ENCODE measurements at places on chromosomes 5 and 9. TPM values are rescaled to one million over a fixed set of nuclear protein-coding genes. Genes with fewer than 3 reads are reported as not detected.
A peak's percentile ranks its signal among the peaks of the same experiment; 100 is the strongest.

Gene AP3B1
- total RNA-seq: 23.4 TPM

Gene ADRA1B
- total RNA-seq: 0.16 TPM

Gene ORM2
- 3.1 TPM for total RNA-seq

Gene DHFR
- 1.1 TPM for total RNA-seq

Gene PSAT1
- 24.1 TPM for total RNA-seq

Gene SLC6A19
- total RNA-seq: 0.08 TPM

Gene ANGPTL2
- total RNA-seq: 4.2 TPM

Gene SPATA31C1
- total RNA-seq: not detected

Gene ADRB2
- total RNA-seq: 0.64 TPM

- no peak for DNase-seq
- H3K4me3 ChIP-seq: no peak overlapping the region
- no peak overlapping the region for H3K27ac ChIP-seq
- H3K36me3 ChIP-seq: peaks cover 11% of the 10 kb centered on the region
These were observed 7.8 kb downstream of the ALAD start for GRCh38 chr9:113393281-113393680.

GRCh38 chr9:84001621-84002020, 21.0 kb downstream of the RMI1 start:
- no peaks in the 10 kb centered on the region for H3K36me3 ChIP-seq
- H3K4me3 ChIP-seq: no peak overlapping the region
- no peak overlapping the region for H3K27ac ChIP-seq
- peaks cover 8% of the 10 kb centered on the region for H3K4me1 ChIP-seq
- H3K27me3 ChIP-seq: no peaks in the 10 kb centered on the region

DNA sequence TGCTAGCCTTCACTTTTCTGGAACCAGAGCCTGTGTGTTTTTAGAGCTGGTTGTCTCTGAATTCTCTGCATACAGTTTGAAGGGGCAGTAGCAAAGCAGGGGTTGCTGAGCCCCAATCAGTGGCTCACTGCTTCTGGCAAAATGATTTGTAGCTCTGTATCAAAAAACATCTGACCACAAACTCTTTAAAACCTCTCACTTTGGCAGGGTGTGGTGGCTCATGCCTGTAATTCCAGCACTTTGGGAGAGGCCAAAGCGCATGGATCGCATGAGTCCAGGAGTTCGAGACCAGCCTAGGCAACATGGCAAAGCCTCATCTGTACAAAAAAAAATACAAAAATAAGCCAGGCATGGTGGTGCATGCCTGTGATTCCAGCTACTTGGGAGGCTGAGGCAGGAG, 28.3 kb upstream of the APC start:
- H3K4me1 ChIP-seq: peaks cover 10% of the 10 kb centered on the region
- H3K4me3 ChIP-seq: no peak overlapping the region
- H3K27me3 ChIP-seq: no peaks in the 10 kb centered on the region
- no peak overlapping the region for H3K27ac ChIP-seq
- H3K36me3 ChIP-seq: no peaks in the 10 kb centered on the region

GRCh38 chr9:124263213-124263612, 5.5 kb downstream of the NEK6 start:
- peaks cover 35% of the 10 kb centered on the region for H3K4me1 ChIP-seq
- DNase-seq: no peak
- H3K4me3 ChIP-seq: no peak overlapping the region
- H3K36me3 ChIP-seq: no peaks in the 10 kb centered on the region

- H3K4me1 ChIP-seq: no peaks in the 10 kb centered on the region
- no peak overlapping the region for H3K4me3 ChIP-seq
- no peaks in the 10 kb centered on the region for H3K36me3 ChIP-seq
- no peaks in the 10 kb centered on the region for H3K27me3 ChIP-seq
- no peak for DNase-seq
These were observed 83.9 kb upstream of the SLCO6A1 start for GRCh38 chr5:102582696-102583095.

GRCh38 chr5:87136096-87136495, 131.6 kb upstream of the RASA1 start:
- H3K4me3 ChIP-seq: no peak overlapping the region
- no peaks in the 10 kb centered on the region for H3K4me1 ChIP-seq
- DNase-seq: no peak
- no peaks in the 10 kb centered on the region for H3K36me3 ChIP-seq

- H3K4me3 ChIP-seq: no peak overlapping the region
- H3K27ac ChIP-seq: no peak overlapping the region
- no peaks in the 10 kb centered on the region for H3K4me1 ChIP-seq
- H3K36me3 ChIP-seq: peaks cover 4% of the 10 kb centered on the region
- no peak for DNase-seq
These were observed 146.7 kb downstream of the SSBP2 start for GRCh38 chr5:81604193-81604592.

DNA sequence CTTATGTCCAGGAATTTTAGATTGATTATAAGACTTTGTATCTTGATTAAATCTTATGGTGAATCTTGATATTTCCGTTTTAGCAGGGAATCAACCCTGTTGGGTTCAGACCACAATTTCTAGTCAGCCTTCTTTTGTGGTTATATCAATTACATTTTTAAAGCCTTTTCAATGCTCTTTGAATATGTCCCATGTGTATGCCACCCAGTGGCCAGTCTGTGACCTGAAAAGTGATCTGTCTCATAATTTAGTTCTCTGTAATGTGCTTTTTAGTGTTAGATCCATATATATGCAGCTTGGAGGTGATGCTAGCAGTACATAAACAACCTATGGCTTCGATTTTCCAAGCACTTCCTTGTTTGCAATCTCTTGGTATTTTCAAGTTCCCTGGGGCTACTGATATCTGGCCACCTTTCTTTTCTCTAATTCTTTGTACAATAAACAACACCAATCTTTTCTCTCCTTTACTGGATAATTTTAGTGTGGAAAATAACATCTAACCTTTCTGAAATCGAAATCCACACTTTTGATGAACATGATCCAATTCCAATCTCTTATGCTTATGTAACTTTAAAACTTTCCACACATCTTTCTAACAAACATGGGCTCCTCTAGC, 28.8 kb downstream of the PDE8B start:
- H3K4me3 ChIP-seq: no peak overlapping the region
- no peak overlapping the region for H3K27ac ChIP-seq
- H3K4me1 ChIP-seq: no peaks in the 10 kb centered on the region
- no peaks in the 10 kb centered on the region for H3K36me3 ChIP-seq
- DNase-seq: no peak

DNA sequence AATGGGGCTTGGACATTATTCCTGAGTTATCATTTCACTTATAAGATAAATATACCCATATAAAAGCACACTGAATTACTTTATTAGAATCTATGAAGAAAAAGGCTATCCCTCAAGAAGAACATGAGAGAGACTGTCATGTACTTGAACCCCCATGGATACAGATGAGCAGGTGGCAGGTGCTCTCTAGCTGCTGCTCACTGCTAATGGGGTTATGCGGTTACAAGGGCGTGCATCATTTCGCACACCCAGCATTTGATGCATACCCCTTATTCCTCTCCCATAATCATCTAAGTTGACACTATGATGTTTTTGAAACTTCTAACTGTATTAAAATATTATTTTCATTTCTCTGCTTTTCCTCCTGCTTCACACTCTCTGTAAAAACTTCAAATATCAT, 16.4 kb downstream of the ITK start:
- no peaks in the 10 kb centered on the region for H3K36me3 ChIP-seq
- H3K4me3 ChIP-seq: no peak overlapping the region
- H3K27ac ChIP-seq: no peak overlapping the region

- H3K4me1 ChIP-seq: no peaks in the 10 kb centered on the region
- H3K4me3 ChIP-seq: peak overlapping the region; percentile 41
- no peak overlapping the region for H3K27ac ChIP-seq
- DNase-seq: no peak
These were observed 1.4 kb downstream of the MEF2C start for GRCh38 chr5:88881571-88881971.

GRCh38 chr9:38390442-38390841, 2.1 kb upstream of the ALDH1B1 start:
- no peaks in the 10 kb centered on the region for H3K27me3 ChIP-seq
- no peak overlapping the region for H3K27ac ChIP-seq
- no peak overlapping the region for H3K4me3 ChIP-seq

DNA sequence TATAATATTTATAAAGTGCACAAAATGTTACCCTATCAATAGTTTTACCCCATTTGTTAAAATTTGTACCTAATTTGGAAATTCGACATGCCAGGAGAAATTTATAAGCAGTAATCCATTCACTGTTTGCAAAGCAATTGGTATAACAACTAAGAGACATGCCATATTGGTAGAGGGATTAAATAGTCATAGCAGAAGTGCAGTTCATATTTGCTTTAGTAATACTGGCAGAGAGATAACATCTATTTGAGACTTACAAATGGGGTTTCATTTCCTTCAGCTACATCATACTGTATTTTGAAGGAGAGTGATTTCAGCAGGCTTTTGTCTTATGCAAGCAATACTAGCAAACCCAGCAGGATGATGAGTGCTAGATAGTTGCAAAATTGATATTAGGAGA, 610.4 kb upstream of the CDH10 start:
- H3K36me3 ChIP-seq: no peaks in the 10 kb centered on the region
- no peak overlapping the region for H3K27ac ChIP-seq
- no peak for DNase-seq
- no peaks in the 10 kb centered on the region for H3K4me1 ChIP-seq
- no peak overlapping the region for H3K4me3 ChIP-seq
